ENCODE measurements at places on chromosomes 7 and 10.

DNA sequence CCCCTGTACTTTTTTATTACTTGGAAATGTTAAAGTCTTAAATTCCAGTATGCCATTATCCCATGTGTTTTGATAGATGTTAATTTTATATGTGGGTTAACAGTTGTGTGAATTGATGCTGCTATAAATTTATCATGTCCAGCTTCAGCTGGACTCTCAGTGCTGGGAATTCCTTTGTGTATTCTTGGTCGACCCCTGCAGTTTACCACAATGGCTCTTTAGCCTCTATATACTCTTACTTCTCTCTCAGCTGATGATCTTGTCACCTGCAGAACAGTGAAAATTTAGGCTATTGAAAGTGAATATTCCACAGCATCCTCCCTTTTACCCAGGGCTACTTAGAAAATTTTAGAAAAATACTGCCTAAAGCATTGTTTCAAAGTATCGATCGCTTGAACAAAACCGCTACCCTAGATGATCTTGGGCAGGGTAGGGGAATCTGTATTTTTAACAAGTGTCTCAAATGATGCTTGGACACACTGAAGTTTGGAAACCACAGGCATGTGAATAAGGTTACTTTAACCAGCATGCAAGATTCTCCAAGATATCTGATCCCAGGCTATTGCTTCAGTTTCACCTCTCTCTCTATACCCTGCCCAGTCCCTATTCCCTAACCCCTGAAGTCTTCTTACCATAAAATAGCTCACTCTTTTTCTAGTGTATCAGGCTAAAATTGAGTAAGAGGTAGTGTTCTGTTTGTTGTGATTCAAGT, 25.4 kb downstream of the LCOR start:
- DNase-seq, result no peak

DNA sequence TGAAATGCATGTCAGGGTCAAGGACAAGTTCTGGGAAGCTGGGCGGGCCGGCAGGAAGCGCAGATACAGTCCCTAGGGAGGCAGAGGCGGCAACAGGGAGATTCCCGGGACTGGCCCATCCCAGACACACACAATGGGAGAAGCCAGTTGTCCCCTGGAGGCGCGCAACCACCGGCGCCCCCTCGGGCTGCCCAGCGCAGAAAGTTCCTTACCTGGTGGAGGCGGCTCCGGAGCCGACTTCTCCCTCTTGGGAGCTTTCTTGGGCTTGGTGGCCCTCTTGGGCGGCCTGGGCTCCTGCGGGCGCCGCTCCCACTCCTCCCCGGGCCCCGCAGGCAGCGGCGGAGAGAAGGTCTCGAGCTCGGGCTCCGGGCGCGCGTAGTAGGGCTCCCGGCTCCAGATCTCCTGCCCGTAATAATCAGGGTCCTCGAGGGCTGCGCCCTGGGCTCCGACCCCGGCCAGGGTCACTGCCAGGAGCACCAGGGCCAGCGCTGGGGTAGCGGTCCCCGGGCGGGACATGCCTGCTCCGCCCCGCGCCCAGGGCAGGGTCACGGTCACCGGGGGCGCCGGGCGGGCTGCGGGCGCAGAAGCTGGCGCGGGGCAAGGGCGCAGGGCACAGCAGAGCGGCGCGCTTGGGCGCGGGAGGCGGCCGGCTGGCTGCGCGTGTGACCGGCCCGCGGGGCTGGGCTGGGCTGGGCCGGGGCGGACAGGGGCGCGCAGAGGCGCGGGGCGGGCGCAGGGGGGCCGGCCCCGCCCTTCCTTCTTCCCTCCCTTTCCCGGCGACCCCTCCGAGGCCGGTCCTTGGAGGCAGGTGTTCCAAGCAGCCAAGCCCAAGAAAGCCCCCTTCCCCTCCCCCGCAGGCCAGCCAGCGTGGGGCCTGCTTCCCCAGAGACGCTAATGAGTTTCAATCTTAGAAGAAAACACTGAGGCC, at the start of gene CPXM2:
Gene CPXM2, minus strand, starts transcription at position 664 of the 928 bp plus-strand sequence. Its CDS starts 148 bp downstream, at position 516.
- no peak for DNase-seq

- no peak for DNase-seq
Observed at GRCh38 chr10:15791816-15792524, 68.3 kb downstream of the MINDY3 start.

DNA sequence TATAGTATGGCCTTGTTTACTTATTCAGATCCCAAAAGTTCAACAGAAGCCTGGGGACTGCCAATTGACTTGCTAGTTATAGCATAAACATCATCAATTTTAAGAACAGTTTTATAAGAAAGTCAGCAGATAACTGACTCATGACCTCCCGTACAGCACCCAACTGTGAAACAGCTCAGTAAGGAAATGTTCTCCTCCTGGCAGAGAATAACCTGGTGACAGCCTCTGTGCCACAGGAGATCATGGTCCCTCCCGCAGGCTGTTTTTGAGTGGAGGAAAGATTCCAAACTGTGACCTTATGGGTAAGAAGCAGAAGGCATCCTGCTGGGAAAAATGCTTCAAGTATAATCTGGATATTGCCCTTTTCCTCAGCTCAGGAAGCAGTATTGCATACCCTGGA, 182.5 kb downstream of the SEMA3D start:
- DNase-seq, result no peak

DNA sequence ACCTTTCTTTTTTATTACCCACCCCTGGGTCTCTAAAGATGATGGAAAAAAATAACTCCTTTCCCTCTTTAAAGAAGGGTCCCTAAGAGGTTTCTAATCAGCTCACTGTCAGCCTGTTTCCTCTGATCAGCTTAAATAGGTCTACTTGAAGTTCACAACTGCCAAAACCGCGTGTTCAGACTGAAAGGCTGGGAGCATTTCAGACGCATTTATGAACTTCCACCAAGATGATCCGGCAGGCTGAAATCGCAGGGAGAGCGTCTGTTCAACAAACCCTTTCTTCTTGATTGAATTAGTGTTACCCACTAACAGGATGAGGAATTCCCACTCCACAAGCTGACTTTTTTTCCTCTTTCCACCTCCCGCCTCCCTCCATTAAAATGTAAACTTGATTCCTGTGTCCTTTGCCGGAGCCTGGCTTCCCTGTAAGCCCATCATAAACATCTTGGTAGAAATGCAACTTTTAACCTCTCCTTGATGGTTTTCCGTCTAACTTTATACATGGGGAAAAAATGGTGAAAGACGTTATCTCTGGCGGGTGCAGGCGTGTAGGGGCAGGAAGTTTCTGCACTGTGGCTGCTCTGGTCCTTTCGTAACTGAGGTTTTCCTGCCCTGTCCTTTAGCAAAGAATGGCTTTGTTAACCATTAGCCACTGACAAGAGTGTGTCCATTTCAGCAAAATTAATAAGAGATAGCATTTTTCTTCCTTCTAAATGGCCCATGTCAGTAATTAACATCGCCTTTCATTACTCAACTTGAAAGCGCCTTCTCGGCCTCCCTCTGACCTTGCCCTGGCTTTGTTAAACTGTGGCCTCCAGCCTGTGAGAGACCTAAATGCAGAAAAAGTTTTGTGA, 130.7 kb downstream of the BAMBI start:
- no peak for DNase-seq

GRCh38 chr7:107638594-107638993, 22.0 kb upstream of the SLC26A4 start:
- no peak for DNase-seq

DNA sequence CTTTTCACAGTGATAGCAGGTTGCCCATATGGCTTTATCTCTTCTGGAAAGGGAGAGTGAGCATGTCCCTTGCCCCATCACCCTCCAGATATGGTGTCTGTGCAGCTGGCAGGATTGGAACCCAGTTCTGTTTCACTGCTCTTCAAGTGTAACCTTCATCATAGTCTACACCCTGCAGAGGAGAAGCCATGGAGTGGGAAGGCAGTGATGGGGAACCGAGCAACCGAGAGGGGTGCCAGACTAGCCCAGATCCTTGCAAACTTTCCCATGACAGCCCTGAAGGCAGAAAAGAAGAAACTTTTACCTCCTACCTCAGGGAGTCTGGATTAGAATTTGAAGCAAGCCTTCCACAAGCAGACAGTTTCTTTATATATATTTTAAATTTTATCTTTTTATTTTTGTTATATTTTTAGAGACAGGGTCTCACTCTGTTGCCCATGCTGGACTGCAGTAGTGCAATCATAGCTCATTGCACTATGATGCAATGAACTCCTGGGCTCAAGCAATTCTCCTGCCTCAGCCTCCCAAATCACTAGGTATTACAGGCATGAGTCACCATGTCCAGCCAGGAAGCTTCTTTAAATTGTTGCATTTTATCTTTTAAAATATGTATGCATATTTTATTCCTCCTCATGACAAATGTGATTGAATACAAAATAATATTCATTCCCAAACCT, 133.3 kb downstream of the KCNMA1 start:
- DNase-seq, result no peak

- DNase-seq, result no peak
Observed at GRCh38 chr7:142714375-142714774, 34.9 kb upstream of the PRSS1 start.

- no peak for DNase-seq
Observed at GRCh38 chr10:113959383-113959760, 84.3 kb upstream of the ADRB1 start.

DNA sequence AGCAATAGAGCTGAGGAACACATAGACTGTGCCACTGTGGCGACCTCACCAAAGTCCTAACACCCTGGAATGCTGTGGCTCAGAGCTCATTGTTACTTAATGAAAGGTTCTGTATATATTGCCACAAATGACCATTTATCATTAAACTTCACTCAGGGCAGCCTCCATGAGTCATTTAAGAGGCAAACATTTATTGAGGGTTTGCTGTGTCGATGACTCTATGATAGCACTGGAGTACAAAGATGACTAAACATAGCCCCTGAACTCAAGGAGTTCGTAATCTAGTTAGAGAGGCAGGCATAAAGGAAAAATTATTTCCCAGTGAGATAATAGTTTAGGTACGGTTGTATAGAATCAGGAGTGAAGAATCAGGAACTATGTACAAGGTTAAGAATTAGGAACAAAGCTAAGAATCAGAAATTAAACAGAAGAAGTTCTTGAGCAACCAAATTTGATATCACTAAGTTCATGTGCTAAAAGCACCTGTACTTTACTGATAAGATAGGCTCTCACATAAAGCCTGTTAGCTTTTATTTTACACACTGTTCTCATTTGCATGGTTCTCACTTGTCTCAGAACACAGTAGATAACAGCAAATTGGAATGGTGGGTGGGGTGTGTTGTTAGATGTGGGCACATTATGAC, 7.9 kb downstream of the ENTPD7 start:
- no peak for DNase-seq
